Activated T-helper 1 cell treated with anti-CD3 and anti-CD28 coated beads, Interleukin-2, amount 50 U/mL, for 16 hours (primary cell): ENCODE measurements at places on chromosomes 4 and X.
A peak's percentile ranks its signal among the peaks of the same experiment; 100 is the strongest.

GRCh38 chr4:103400405-103400804 lies 202.3 kb upstream of the CENPE start:
- DNase-seq: no peak

DNA sequence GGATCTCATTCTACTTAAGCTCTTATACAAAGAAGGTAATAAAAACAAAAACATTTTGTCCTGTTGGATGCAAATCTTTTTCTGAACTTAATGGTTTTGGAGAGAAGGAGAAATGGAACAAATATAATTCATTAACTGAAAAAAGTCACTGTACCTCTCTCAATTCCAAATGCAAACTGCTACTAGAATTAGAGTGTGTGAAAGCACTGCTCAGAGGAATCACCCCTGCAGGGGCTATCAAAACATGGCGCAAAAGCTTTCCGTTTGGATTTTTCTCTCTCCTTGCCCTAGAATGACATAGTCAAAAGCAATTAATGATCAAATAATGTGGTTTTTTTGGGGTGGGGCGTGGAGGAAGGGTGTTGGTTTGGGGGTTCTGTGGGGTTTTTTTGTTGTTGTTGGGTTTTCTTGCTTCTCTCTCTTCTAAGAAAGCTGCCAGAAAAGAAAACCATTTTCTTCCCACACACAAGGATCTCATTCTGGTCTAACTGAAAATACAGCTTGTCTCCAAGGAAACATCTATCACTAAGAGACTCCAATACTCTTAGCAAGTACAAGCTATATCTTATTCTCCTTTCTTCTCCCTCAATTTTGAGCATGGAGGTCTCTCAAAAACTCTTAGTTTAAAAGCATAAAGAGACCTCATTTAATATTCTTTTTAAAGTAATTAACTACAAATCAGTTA lies 41.6 kb downstream of the USP46 start:
- no peak for DNase-seq

DNA sequence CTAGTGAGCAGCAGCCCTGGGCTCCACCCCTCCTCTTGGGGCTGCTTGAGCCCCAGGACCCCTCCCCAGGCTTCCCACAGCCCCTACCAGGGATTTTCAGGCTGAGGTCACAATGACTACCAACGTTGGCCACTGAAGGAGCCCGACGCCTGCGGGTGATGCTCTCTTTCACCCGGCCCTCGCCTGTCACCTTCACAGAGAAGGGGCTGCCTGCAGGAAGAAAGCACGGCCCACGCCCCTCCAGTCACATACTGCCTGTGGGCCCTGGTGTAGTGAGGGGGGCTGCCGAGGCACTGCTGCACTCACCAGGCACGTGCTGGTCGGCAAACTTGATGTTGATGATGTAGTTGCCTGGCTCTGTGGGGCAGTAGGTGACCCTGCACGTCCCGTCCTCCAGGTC lies 22.0 kb downstream of the FLNA start:
- no peak for DNase-seq

GRCh38 chr4:169724260-169724659 lies 33.5 kb downstream of the HPF1 start:
- DNase-seq: no peak

- DNase-seq: no peak
These were observed 181.6 kb downstream of the UGT8 start for GRCh38 chr4:114780205-114780604.

- no peak for DNase-seq
These were observed 67.1 kb downstream of the CHM start for GRCh38 chrX:85980286-85980685.

DNA sequence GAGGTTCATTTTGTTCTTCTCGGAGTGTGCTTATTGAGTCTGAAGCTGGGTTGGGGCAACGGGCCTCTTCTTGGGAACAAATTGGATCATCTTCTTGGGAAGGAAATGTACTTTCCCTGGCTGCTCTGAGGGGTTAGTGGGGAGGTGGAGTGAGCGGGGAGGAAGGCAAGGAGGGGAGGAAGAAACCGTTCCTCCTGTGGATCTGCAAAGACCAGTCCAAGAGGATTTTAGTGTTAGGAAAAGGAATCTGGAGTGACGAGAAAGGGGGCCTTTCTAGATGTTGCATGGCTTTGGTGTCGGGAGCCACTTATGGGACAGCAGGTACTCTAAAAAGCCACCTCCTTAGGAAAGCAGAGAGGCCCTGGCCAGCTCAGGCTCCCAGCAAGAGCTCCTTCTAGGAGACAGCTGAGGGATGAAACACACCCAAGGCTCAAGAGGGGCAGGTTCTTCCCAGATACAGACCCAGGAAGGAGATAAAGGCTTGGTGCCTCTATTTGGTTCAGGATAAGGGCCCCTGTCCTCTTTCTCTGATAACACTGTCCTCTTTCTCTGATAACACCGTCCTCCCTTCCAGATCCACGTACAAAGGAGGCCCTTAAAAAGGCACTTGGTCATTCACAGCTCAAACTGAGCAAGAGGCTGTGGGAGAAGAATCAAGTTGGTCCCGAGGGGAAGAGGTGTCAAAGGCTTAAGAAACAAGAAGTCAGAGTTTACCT lies 451 bp downstream of the SOD3 start:
- DNase-seq: no peak

GRCh38 chr4:78544678-78545077 lies 6.9 kb upstream of the ANXA3 start:
- no peak for DNase-seq

DNA sequence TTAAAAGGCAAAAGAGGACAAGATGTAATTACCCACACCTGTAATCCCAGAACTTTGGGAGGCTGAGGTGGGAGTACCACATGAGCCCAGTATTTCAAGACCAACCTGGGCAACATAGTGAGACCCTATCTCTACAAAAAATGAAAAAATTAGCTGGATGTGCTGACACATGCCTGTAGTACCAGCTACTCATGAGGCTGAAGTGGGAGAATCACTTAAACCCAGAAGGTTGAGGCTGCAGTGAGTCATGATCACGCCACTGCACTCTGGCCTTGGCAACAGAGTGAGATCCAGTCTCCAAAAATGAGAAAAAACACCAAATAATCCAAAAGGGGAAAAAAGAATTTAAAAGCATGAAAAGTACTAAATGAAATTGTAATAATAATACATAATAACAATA lies 30.8 kb downstream of the NR0B1 start:
- no peak for DNase-seq

DNA sequence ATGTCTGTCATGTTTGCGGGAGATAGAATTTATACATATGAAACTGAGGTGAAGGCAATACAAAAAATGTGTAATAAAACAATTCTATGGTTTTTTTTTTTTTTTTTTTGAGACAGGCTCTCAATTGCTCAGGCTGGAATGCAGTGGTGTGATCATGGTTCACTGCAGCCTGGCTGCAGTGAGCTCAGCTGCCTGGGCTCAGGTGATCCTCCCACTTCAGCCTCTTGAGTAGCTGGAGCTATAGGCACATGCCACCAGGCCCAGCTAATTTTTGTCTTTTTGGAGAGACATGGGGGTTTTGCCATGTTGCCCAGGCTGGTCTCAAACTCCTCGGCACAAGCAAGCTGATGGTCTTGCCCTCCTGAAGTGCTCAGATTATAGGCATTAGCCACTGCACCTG lies 10.1 kb downstream of the RADX start:
- no peak for DNase-seq

- no peak for DNase-seq
These were observed 52.6 kb upstream of the RBPJ start for GRCh38 chr4:26268246-26268645.

- DNase-seq: no peak
These were observed 12.3 kb downstream of the TBCK start for GRCh38 chr4:106303548-106304281.

GRCh38 chr4:159290321-159291030 lies 187.6 kb downstream of the RAPGEF2 start:
- DNase-seq: no peak

DNA sequence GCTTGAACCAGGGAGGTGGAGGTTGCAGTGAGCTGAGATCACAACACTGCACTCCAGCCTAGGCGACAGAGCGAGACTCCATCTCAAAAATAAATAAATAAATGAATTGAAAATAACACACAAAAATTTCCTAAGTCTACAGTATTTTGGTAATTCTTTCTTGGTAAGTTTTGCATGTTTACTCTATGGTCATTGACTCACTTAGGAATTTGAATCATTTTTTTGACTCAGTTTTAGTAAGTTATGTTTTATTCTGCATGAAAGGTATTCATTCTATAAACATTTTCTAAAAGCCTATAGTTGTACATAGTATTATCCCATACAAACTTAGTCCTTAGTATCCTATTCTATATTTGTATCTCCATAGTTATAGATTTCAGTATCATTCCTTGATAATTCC lies 772.9 kb upstream of the SLIT2 start:
- DNase-seq: no peak

- no peak for DNase-seq
These were observed 116.7 kb downstream of the CDKL5 start for GRCh38 chrX:18542131-18542530.

- no peak for DNase-seq
These were observed 96.4 kb downstream of the CHIC2 start for GRCh38 chr4:53967986-53968385.

GRCh38 chr4:39134683-39135306 lies 47.5 kb upstream of the WDR19 start:
- no peak for DNase-seq

- no peak for DNase-seq
These were observed 25.5 kb downstream of the NELFA start for GRCh38 chr4:1983053-1983845.

DNA sequence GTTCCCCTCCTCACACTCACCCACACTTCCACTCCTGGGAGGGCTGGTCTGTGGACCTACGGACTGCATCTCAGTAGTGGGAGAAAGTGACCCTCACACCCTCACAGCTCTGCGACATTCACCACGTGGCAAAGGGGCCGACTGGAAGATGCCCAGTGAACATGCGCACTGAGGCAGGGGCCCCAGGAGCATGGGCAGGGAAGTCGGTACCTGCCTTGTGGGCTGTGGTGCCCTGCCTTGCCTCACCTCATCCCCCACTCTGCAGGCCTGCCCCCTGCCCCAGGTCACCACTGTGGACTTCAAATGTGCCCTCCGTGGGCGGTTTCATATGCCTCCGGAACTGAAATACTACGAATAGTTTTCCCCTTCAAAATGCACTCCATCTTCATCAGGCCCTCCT lies 46.2 kb upstream of the XAGE1B start:
- DNase-seq: no peak

DNA sequence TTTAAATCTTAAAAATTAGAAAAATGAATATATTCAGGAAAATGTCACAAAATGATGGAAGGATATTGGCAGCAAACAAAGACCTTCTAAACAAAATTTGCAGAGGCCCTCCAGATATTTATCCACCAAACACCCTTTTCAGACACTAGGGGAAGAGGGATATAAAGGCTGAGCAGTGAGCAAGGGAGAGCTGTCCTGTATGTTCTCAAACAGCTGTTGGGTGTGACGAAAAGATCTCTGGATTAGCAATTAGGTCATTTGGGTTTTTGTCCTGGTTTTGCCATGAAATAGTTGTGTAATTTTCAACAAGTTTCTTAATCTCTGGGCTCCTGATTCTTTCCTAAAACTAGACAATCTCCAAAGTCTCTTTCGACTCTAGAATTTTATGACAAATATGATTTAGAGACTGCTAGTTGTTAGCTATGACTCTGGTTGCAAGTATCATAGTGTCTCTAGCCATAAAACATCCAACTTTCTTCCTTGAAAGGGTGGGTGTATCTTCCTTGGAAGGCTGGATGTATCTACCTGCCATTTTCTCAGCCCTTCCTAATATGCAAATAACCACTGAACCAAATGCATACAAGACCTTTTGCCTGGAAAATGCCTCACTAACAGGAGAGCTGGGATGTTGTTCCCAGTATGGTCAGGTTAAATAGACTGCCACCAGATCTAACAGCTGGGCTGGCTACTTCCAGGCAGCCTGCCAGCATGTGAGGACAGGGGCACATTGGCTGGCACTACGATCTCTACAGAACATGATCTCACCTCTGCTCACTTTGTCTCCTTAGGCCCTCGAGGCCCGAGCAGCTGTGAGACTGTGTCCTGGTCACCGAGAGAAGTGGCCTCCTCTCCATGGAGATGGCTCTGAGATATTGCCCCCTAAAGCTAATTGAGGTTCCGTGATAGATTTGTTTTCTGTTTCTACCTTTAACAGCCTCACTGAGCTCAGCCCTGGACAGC lies 225.5 kb upstream of the JADE1 start:
- no peak for DNase-seq

- DNase-seq: no peak
These were observed 90.8 kb downstream of the GATB start for GRCh38 chr4:151669990-151670389.

DNA sequence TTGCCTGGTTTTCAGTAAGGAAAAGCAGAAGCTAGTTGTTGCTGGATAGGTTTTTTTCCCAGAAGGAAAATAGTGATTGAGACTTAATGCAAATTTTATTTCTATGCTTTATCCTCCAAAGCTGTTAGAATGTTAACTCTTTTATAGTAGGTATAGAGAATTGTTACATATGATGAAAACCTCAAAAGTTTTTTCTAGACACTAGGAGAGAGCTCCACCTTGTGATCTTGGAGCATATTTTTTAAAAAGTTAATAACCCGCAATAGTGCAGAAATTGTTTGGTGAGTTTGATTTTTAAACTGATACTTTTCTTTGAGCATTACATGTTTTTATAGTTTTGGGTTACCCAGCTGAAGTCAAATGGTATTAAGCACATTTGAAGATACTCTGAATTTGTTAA lies 56.5 kb downstream of the STAG2 start:
- DNase-seq: no peak

GRCh38 chr4:119628281-119629141 lies at the start of gene PDE5A:
TSS of gene PDE5A (minus strand) at chr4:119628804. CDS start at chr4:119628671, 133 bp downstream.
- DNase-seq: peak; percentile 64

- DNase-seq: no peak
These were observed 70.7 kb downstream of the EVC start for GRCh38 chr4:5781691-5782090.

- no peak for DNase-seq
These were observed 42.0 kb downstream of the MFAP3L start for GRCh38 chr4:169984173-169984572.
